ENCODE measurements at places on chromosomes 3 and 15.
A peak's percentile ranks its signal among the peaks of the same experiment; 100 is the strongest.

GRCh38 chr3:141094790-141095545 is 43.8 kb downstream of the SPSB4 start:
- DNase-seq: peak; percentile 73

DNA sequence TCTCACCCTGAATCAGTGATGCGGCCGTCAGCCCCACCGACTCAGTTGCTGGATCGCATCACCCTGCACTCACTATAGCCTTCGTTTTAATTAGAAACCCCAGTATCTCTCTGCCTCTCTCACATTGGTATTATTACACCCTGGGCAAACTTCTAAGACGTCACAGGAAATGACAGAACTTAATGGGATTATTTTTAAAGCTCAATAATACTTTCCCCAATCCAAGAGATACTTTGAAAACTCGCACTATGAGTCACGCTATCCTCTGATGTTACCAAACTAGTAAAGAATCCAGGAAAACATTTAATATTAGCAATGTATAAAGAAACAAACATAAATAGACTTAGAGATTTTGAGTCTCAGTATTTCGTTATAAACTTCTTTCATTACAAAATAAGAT is 36.6 kb downstream of the RUBCN start:
- DNase-seq: no peak

GRCh38 chr3:59772416-59773408 is 722.9 kb upstream of the CFAP20DC start:
- DNase-seq: no peak

- no peak for DNase-seq
Measured at GRCh38 chr3:116905794-116906193, 196.2 kb downstream of the TUSC7 start.

- no peak for DNase-seq
Measured at GRCh38 chr15:72306211-72306785, 13.7 kb downstream of the CELF6 start.

DNA sequence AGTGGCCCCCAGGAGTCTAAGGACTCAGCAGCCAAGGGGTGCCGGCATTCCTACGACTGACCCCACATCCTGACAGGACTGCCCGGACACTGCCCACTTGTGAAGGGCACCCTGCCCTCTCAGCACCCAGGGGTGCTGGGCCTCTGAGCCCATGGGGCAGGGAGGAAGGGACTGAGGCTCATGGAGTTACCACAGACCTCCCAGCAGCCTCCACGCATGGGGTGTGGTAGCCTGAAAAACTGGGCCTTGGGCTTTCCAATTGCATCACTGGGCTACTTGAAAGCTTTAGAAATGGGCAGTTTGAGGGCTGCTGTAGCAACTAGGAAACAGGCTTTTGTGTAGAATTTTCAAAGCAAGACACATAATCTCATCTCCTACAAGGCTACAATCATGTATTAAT is 13.2 kb downstream of the TKT start:
- DNase-seq: no peak

GRCh38 chr3:13332158-13332557 is 88.0 kb downstream of the NUP210 start:
- DNase-seq: no peak

- DNase-seq: no peak
Measured at GRCh38 chr3:161430307-161430706, 59.0 kb upstream of the SPTSSB start.

- DNase-seq: no peak
Measured at GRCh38 chr15:57256939-57257338, 119.4 kb upstream of the CGNL1 start.

Data from cardiac muscle cell (in vitro differentiated cells and primary cell).